ENCODE measurements at places on chromosomes 4 and X. TPM values are rescaled to one million over a fixed set of nuclear protein-coding genes. Genes with fewer than 3 reads are reported as not detected.

The DUSP21 gene
- not detected for total RNA-seq

The ENPEP gene
- total RNA-seq, result 0.02 TPM

The EFNB1 gene
- total RNA-seq, result 10.1 TPM

The ARR3 gene
- total RNA-seq, result not detected

The INTS6L gene
- total RNA-seq, result 0.17 TPM

The FSTL5 gene
- not detected for total RNA-seq

The KDR gene
- total RNA-seq, result not detected

The CENPVL1 gene
- not detected for total RNA-seq

The FAM156B gene
- 18.4 TPM for total RNA-seq

The SPATA18 gene
- 3.5 TPM for total RNA-seq

The TAB3 gene
- total RNA-seq, result 11.4 TPM

The BEND2 gene
- not detected for total RNA-seq

The DUSP9 gene
- 1.9 TPM for total RNA-seq

The FAM9B gene
- total RNA-seq, result not detected

The CFAP99 gene
- total RNA-seq, result not detected

The SLC16A2 gene
- 24.0 TPM for total RNA-seq

The BANK1 gene
- total RNA-seq, result 1.3 TPM

The PLXNA3 gene
- total RNA-seq, result 16.2 TPM

The LEF1 gene
- total RNA-seq, result not detected

The PRRG1 gene
- 4.0 TPM for total RNA-seq

The MAP3K15 gene
- total RNA-seq, result 1.8 TPM

The CD99 gene
- 311 TPM for total RNA-seq

The SPANXN4 gene
- not detected for total RNA-seq

The XAGE1A gene
- total RNA-seq, result 53.0 TPM

The DOK7 gene
- 0.82 TPM for total RNA-seq

The DCAF4L1 gene
- total RNA-seq, result 0.19 TPM

The GAGE2A gene
- total RNA-seq, result not detected

The CITED1 gene
- 0.81 TPM for total RNA-seq

Measured in A549 treated with Mapracorat at 1 μM for 4 hours (cell line).